ENCODE measurements at places on chromosomes 7 and 10.

- DNase-seq = no peak
These were observed 64.0 kb upstream of the DUSP5 start for GRCh38 chr10:110433740-110434139.

GRCh38 chr7:95986178-95986764 lies 213.9 kb downstream of the DYNC1I1 start:
- DNase-seq = no peak

- DNase-seq = no peak
These were observed 30.6 kb upstream of the CNPY1 start for GRCh38 chr7:155576900-155577508.

- no peak for DNase-seq
These were observed 7.1 kb downstream of the CAMK2G start for GRCh38 chr10:73867126-73867807.

DNA sequence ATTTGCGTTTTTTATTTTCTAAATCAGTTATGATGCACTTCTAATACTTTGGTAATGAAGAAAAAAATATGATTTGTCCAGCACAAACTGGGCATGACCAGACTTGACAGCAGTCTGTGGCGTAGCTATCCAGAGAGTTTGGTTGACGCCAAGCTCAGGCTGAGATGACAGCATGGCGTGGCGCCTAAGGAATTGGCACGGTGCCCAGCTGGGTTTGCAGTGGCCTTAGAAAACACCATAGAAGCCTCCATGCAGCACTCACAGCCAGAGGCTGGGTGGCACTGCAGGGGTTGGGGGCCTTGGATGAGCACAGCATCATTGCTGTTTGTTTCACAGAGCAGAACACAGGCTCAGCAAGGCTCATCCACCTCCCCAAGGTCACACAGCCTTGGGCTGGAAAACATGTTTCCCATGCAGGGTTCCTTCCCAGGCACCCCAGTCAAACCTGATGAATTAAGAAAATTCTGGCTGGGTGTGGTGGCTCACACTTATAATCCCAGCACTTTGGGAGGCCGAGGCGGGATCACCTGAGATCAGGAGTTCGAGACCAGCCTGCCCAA lies 88.9 kb downstream of the GTF2IRD1 start:
- DNase-seq = no peak

DNA sequence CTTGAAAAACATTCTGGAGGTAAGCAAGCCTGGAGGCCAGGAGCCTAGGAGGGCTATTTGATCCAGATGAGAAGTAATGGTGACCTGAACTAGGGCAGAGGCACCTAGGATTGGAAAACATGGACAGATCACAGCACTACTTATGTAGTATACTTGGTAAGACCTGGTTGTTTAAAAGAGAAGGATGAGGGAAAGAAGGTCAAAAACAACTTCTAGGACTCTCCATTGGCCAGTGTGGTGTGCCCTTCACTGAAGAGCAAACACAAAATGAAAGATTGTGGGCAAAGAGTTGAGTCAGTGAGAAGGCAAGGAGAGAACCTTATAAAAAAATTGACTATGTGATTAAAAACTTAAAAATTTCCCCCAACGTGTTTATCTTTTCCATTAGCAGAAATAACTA lies 14.3 kb downstream of the ANKRD1 start:
- peak; percentile 12 for DNase-seq

GRCh38 chr7:151142686-151143040 lies 24.8 kb downstream of the GBX1 start:
- DNase-seq = no peak

DNA sequence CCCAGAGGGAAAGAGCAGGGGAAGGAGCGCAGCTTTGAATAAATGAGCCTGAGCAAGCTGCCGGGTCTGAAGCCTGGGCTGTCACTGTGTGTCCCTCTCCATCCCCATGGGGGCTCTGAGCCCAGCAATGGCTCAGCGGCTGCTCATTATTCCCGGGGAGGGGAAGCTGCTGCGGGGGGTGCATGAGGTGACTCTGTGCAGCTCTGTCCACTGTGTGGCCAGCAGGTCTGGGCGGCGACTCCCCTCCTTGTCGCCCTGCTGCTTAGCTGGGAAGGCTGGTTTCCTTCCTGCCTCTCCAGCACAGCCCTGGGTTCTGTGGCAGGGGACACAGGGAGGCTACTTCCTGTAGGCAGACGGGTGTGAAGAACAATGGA lies 234.2 kb downstream of the PRPF18 start:
- DNase-seq = no peak

DNA sequence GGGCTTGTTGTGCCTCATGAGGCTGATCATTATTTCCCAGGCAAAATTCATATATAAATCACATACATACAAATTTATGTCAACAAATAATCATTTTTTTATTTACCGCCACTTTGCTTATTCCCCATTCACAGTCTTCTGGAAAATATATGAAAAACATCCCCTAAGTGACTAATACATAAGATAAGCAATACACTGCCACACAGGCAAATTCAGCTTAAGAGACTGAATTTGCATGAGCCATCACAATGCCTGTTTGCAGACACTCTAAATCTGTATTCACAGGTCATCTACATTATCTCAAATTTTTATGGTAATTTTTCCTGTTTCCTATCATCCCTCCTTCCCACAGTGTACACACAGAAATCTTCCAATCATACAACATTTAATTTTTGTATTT lies 13.2 kb downstream of the OSBPL3 start:
- DNase-seq = no peak

DNA sequence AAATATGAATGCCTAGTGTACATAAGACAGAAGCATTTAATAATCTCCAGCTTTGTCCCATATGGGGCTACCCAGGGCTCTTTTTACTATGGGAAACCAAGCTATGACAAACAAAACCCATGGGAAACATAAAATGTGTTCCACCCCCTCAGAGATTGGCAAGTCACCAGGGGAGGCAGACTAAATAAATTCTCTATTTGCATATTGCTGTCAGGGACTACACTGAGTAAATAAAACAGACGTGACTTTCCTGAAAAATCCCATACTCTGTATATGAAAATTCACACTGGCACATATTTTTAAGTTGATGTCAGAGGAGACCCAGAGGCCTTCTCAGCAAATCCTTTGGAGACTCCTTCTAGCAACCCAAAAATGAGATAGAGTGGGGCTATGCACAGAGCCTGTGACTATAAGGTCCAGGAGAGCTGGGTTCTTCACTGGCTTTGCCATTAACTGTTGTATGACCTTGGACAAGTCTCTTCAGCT lies 44.0 kb upstream of the HPSE2 start:
- DNase-seq = no peak

DNA sequence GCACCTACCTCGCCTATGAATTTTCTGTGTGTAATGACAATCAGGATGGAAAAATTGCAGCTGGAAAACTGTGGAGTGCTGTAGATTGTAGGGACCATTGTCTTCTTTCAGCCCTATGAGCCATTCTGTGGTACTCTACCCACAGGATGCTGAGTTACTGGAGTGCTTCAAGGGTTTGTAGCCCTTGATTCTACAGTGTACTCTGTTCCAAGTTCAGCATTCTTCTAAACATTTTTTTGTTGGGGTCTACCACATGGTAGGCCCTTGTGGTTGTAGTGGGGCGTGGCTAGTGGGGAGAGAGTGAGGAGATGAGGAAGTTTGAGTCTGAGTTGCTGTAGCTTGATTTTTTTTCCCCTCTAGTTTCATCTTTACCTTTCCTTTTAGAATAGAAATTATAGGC lies 33.5 kb downstream of the REEP3 start:
- peak; percentile 24 for DNase-seq

- DNase-seq = no peak
These were observed 29.7 kb downstream of the TMEM270 start for GRCh38 chr7:73890555-73891147.

DNA sequence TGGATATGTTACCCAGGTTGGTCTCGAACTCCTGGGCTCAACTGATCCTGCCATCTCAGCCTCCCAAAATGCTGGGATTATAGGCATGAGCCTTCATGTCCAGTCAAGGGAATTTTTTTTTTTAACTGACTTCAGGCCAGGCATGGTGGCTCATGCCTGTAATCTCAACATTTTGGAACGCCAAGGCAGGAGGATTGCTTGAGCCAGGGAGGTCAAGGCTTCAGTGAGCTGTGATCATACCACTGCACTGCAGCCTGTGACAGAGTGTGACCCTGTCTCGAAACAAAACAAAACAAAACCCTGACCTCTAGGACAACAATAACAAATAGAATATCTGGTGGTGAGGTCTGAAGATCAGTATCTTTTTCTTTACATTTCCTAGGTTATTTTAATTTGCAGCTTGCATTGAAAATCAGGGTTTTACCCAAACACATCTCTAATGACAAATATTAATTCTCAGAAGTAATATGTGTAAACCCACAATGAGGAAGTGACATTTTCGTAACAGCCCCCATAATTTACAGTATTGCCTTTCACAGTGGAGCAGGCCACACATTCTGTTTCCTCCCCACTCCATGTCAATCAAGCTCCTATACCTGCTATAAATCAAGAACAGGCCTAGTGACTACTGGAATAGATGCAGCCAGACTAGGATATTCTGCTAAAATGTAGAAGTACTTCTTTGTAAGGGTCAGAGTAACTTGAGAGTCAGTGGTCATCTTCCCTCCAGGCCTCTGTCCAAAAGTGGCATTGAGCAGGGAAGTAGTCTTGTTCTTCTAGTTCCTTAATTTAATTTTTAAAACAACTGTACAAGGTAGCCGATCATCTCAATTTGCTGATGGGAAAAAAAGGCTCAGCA lies 43.3 kb upstream of the ECHDC3 start:
- DNase-seq = no peak

DNA sequence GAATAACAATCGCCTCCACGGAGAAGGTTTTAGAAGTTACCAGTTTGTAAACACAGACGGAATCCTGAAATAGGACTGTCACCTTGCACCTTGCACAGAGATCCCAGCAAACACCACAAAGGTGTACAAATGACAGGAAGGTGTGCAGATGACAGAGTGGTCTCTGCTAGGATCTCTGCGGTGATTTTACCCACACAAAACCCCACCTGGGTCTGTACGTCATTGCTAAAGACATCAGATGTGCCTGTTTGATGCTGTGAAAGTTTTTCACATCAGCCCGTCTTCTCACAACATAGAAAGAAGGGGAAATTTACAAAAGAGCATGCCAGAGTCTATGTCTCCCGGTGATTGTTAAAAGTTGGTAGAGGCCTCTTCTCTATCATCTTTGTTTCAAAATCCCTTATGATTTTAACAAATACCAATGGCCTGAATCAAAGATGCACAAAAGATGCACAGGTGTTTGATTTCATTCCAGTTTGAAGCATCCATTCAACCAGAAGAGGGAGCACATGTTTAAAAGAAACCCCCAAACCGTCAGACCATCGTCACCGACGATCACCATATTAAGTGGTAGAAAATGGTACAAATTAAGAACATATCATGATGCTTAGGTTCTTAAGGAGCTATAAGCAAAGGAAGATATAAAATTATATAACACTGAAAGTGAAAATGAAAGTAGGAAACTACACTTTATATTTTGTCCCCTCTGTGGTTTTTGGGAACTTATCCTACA lies 576.5 kb downstream of the PTPRN2 start:
- DNase-seq = no peak

DNA sequence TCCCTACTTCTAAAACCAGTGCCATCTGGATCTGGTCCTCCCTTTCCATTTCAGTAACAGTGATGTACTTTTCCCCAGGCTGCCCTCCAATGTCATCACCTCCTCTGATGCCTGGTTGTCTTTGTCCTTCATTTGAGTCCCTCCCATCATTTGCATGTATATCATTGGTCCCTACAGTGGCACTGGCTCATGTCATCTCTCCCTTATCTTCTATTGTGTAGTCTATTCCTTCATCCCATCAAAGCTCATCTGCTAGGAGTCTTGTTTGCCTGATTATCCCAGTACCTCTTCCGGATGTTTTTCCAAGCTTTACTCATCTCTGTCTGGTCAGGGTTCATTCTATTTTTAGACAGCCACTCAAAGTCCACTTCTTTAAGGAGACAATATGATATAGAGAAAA lies 292.9 kb upstream of the BMPER start:
- DNase-seq = no peak

DNA sequence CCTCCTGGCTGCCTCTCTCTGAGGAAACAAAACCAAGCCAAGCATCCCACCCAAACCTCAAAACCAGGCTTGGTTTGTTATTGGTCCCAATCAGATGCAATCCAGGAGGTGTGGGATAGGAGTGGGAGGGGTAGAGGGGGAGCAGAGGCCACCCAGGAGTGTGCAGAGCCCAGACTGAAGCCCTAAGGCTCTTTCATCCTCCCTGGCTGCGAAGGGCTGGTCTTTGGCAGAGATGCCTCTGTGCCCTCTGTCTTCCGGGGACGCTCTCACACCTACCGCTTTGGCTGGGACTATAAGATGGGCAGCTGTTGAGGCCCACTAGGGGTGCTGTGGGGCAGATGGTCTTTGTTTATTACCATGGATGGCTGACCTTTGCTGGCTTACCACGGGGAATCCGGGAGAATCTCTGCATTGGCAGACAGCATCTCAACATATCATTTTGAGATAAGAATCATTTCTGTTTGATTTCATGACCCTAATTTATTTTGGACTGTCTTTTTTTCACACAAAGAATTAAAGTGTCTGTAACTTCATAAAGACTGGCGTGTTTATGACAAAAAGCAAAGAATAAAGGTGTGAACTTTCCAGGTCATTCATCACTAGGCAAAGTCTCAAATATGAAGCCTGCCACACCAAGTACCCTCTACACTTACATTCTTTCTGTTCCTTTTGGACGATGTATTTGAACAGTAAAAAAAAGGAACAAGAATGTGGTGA lies 6.5 kb upstream of the DENND2A start:
- peak; percentile 44 for DNase-seq

DNA sequence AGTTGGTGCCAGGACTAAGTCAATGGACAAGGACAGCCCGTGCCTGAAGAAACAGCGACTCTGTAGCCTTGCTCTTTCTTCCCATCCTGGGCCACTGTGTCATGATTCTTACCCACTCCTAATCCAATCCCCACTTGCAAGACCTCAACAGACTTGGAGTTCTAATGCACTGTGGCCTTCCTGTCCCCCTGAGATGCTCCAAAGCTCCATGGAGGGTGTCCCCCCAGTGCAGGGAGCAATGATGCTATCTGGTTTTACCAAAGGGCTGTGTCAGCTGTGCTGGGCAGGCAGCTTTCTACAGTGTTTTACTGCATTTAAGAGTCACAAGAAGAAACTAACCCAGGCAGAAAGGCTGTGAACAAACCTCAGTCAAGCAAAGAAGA lies 108.1 kb downstream of the PRKAG2 start:
- DNase-seq = no peak

- no peak for DNase-seq
These were observed 12.6 kb upstream of the NPFFR1 start for GRCh38 chr10:70296406-70296899.

DNA sequence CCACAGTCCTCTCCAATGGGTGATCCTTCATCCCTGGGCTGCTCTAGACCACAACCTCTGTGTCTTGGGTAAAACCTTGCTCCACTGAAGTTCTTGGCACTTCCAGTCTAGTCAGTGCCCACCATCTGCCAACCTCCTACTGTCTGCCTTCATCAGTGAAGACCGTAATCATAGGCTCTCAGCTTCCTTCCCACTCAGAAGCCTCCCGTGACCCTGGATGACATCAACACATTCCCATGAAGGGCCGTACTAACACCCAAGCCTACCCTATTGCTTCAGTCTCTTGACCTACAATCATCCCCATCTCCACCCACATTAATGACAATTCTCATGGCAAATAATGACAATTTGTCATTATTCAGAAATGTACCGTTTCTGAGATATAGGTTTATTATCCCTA lies 27.6 kb upstream of the GARS1 start:
- no peak for DNase-seq
